ENCODE measurements at places on chromosomes 1 and 21. TPM values are rescaled to one million over a fixed set of nuclear protein-coding genes. Genes with fewer than 3 reads are reported as not detected.

The RUNX3 gene
- 0.85 TPM for total RNA-seq

The KIF14 gene
- 1.3 TPM for total RNA-seq

The ACADM gene
- total RNA-seq, result 17.8 TPM

The ADORA1 gene
- total RNA-seq, result under 0.01 TPM

The C8A gene
- not detected for total RNA-seq

The LPAR3 gene
- total RNA-seq, result 156 TPM

The GBP7 gene
- not detected for total RNA-seq

The EPHA10 gene
- not detected for total RNA-seq

The KLHDC8A gene
- not detected for total RNA-seq

The RPTN gene
- 0.72 TPM for total RNA-seq

The THEM5 gene
- total RNA-seq, result not detected

The C1QA gene
- not detected for total RNA-seq

The PBXIP1 gene
- 46.0 TPM for total RNA-seq

The OR4F29 gene
- total RNA-seq, result not detected

The PCBP3 gene
- total RNA-seq, result 0.43 TPM

The VWA1 gene
- 13.0 TPM for total RNA-seq

The PLA2G2A gene
- total RNA-seq, result not detected

The NBPF1 gene
- total RNA-seq, result 11.8 TPM

The RHEX gene
- 2.2 TPM for total RNA-seq

The CDK18 gene
- total RNA-seq, result 19.5 TPM

The TNNT2 gene
- 1.3 TPM for total RNA-seq

The CASQ1 gene
- not detected for total RNA-seq

The TRABD2B gene
- total RNA-seq, result 0.72 TPM

The ESRRG gene
- not detected for total RNA-seq

The MMP23B gene
- total RNA-seq, result 0.64 TPM

The SPRR2F gene
- total RNA-seq, result not detected

The KCNJ9 gene
- 0.21 TPM for total RNA-seq

The CFHR1 gene
- not detected for total RNA-seq
